ENCODE measurements at places on chromosomes 2 and 18.

GRCh38 chr2:191620144-191620543, 57.8 kb upstream of the NABP1 start:
- no peak for DNase-seq

GRCh38 chr18:58144671-58145285, 100.8 kb downstream of the NEDD4L start:
- no peak for DNase-seq

DNA sequence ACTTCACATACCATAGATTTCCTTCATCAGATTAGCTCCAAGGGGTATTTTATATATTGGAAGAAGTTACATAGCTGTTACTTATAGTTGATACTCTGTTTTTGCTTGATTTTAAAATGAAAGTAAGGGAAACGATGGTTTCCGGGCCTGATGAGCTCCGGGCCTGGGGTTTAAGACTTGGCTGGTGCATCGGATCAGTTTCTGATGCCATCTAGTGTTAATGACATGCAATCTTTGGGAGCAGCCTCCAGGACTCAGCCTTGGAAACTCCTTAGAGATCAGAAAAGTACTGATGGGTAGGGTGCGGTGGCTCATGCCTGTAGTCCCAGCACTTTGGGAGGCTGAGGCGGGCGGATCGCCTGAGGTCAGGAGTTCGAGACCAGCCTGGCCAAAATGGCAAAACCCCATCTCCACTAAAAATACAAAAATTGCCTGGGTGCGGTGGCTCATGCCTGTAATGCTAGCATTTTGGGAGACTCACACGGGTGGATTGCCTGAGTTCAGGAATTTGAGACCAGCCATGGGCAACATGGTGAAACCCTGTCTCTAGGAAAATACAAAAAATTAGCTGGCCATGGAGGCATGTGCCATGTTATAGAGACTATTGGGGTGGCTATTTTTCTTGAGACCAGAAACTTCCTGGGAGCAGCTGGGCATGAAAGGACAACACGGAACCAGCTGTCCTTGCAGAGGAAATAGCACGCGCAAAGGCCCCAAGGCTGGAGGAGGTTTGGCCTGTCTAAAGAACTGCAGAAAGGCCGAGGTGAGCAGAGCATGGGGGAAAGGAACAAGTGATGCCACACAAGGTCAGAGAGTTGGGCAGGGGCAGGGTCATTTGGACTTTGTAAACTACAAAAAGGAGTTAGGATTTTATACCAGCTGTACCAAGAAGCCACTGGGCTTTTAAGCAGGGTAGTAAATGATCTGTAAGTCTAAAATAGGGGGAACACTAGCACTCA, 46.9 kb upstream of the CNOT11 start:
- DNase-seq = peak; percentile 73

DNA sequence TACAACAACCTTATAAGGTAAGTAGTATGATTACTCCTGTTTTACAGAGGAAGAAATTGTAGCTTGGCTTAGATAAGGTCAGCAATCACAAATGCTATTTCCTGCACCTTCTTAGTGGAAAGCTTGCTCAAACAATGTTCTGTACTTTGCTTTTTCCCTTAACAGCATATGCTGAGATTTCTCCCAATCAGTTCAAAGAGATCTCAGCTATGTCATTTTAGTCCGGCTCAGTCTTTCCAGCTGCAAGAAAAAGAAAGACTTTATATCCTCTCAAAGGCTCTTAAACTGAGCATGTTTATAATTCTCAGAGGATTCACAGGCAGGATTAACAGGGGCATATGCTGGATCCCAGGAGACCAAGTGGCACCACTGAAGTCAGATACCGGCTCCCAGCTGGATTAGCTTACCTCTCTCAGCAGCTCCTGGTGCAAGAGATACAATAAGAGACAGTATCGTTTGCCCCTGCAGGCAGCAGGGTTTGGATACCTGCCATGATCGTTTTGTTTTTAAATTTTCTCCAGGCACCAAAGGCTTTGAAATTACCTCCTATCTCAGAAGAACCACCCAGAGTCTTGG, 29.5 kb downstream of the KIAA2012 start:
- peak; percentile 72 for DNase-seq

- DNase-seq = peak; percentile 58
Measured at GRCh38 chr2:173456960-173457359, 102.3 kb downstream of the CDCA7 start.

GRCh38 chr2:113857464-113857863, 32.4 kb upstream of the ACTR3 start:
- no peak for DNase-seq

DNA sequence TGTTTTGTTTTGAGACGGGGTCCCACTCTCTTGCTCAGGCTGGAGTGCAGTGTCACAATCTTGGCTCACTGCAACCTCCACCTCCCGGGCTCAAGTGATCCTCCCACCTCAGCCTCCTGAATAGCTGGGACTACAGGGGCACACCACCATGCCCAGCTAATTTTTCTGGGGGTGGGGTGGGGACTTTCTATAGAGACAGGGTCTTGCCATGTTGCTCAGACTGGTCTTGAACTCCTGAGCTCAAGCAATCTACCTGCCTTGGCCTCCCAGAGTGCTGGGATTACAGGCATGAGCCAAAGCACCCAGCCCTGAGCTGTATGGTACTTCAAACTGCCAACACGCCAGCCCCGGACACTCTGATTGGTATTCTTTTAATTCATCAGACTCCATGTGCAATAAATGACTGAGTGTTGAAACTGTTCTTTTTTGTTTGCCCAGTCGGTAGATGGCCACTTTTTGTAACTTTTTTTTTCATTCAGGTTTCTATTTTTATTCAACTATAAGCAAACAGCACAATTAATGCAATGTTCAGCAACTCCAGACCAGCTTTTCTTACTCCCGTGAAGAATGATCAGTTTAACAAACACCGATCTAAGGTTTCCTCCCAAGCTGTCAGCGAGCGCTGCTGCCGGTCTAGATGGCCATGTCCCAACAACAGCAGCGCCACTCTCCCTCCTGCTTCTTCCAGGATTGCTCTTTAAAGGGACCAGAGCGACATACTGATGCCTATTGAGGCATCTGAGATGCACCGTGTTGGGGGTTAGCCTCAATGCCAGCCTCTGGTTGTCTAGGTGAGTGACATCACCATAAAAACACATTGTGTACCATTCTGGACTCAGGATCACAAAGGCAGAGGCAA, 12.5 kb upstream of the TGOLN2 start:
- no peak for DNase-seq

GRCh38 chr2:231800493-231801091, 14.3 kb downstream of the COPS7B start:
- DNase-seq = peak; percentile 84

DNA sequence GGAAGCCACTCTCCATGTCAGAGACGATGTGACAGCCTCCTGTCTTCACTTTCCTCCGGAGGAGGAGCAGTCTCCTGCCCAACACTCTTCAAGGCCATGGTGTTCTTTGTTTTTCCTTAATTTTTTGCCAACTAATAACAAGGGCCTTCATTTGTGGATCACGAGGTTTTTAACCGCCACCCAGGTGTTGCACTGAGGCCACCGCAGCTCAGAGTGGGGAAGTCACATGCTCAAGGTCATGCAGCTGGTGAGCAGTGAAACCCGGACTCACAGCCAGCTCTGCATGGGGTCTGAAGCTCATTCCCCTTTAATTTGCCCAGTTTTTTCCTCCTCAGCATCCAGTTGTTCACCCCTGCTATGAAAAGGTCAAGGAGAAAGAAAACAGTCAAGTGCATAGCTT, 19.6 kb downstream of the ENOSF1 start:
- DNase-seq = no peak

DNA sequence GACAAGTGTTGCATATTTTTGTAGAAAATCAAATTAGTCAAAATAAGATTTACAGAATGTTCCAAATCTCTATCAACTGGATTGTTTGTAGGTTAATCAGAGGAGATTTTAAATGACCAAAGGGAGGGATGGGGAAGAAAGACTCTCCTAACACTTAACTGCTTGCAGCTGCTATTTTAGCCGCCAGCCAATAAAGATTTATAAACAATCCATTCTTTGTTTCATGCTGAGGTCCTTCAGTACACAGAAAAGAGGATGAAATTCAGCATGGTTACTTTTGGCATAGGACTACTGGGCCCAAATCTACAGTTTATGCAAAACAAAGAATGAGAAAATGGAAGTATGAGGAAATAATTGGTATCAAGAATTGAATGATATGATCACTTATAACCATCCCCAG, 86.4 kb upstream of the FN1 start:
- no peak for DNase-seq
